Endothelial cell (in vitro differentiated cells): ENCODE measurements at places on chromosomes 3 and 15.

DNA sequence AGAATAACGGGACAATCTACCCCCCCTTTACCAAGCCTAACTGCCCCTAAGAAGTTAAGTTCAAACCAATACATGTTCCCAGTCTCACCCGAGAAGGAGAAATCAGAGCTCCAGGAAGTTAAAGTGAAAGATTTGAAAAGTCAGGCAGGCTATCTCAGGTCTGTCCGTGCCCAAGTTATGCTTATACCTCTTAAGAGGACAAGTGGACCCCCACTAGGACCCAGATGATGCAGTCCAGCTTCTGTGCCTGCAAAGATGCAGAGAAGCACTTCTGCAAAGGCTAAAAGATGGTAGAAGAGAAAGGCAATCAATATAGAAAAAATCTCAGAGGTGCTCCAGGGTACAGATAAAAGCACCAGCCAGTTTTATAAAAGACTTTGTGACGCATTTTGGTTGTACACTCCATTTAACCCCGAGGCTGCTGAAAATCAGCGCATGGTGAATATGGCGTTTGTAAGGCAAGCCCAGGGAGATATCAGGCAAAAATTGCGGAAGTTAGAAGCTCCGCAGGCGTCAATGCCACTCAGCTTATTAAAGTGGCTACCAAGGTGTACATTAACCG is 9.8 kb upstream of the SLC9C1 start:
- DNase-seq: peak; percentile 11

GRCh38 chr3:171416061-171416460 is 44.1 kb downstream of the TNIK start:
- DNase-seq: no peak

GRCh38 chr3:100334488-100335351 is at the start of gene NIT2:
Gene NIT2 (plus strand): TSS chr3:100334757. CDS start chr3:100334792, 35 bp downstream.
- DNase-seq: peak; percentile 74

- DNase-seq: no peak
These were observed 405.9 kb downstream of the NR2F2 start for GRCh38 chr15:96736384-96736783.

- no peak for DNase-seq
These were observed 80.0 kb upstream of the RORA start for GRCh38 chr15:61309031-61309511.

GRCh38 chr15:95298729-95299128 is 1031.8 kb upstream of the NR2F2 start:
- no peak for DNase-seq

- DNase-seq: no peak
These were observed 80.0 kb downstream of the MITF start for GRCh38 chr3:69819282-69819681.

- no peak for DNase-seq
These were observed 93.6 kb downstream of the PLCL2 start for GRCh38 chr3:16978234-16978920.

- no peak for DNase-seq
These were observed 125.9 kb upstream of the C15orf61 start for GRCh38 chr15:67394873-67395639.

- no peak for DNase-seq
These were observed 48.6 kb upstream of the C15orf39 start for GRCh38 chr15:75153087-75153486.

GRCh38 chr15:28967066-28967465 is 81.3 kb downstream of the APBA2 start:
- no peak for DNase-seq

- peak; percentile 73 for DNase-seq
These were observed 3.9 kb downstream of the TMIE start for GRCh38 chr3:46705022-46705530.

- DNase-seq: no peak
These were observed 146.1 kb upstream of the UMPS start for GRCh38 chr3:124584245-124584551.

DNA sequence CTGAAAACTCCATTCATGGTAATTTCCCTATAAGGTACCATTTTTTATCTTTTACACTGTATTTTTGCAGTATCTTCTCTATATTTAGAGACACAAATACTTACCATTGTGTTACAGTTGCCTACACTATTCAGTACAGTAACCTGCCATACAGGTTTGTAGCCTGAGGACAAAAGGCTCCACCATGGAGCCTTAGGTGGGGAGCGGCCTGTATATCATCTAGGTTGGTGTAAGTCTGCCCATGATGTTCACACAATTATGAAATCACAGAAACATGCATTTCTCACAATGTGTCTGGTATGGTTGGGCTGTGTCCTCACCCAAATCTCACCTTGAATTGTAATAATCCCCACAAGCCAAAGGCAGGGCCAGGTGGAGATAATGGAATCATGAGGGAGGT is 43.9 kb upstream of the LYSMD4 start:
- DNase-seq: no peak

DNA sequence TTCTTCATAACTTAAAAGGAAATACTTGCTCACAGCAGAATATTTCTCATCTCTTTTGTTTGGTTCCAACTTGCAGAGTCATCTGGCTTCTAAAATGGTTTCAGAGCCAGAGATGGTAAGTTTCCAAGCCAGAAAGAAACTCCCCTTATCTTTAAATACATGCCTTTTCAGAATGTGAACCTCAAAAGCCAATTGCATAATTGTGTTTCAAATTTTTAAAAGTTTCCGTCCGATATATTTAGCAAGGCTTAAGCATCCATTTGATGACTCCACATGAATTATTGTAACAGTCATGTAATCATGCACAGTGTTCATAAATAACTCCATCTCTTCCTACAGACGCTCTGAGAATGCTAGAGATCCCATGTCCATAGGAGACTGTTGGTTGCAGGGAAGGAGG is 40.6 kb upstream of the C3orf80 start:
- no peak for DNase-seq

DNA sequence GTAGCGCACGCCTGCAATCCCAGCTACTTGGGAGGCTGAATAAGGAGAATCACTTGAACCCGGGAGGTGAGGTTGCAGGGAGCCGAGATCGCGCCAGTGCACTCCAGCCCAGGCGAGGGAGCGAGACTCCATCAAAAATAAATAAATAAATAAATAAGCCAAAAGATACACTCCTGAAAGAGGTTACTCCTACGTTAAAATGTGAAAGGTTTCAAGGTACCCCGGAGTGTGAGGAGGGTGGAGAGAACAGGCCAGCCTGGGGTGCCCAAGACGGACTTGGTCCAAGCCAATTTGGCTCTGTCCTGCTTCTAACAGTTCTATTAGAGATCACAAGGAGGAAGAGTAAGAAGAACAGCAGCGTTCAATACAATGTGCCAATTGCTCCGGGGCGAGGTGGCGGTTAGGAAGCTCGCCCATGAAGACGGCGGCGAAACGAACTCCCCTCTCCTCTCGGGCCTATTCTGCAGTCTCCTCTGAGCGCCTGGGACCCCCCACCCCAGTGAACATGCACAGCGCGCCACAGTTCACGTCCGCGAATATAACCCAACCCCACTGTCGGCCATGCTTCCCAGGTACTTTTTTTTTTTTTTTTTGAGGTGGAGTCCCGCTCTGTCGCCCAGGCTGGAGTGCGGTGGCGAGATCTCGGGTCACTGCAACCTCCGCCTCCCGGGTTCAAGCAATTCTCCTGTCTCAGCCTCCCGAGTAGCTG is 942 bp downstream of the ELP6 start:
- peak; percentile 7 for DNase-seq

- no peak for DNase-seq
These were observed 84.0 kb upstream of the OSBPL11 start for GRCh38 chr3:125679258-125679657.

DNA sequence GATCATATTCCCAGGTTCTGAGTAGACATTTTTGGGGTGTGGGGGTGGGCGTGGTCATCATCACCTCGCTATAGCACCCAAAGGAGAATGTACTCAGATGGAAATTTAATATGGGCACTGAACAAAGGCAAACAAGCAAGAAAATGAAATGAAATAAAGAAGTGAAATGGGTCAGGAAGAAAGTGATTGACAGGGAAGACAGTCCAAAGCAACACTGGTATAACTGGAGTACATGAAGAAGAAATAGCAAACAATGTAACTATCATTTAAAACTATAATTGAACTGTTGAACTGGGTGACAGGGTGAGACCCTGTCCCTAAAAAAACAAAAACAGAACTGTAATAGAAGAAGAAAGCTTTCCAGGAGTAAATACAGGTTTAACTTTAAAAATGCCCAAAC is 24.8 kb downstream of the RPL39L start:
- DNase-seq: no peak

- no peak for DNase-seq
These were observed 103.1 kb upstream of the CCNL1 start for GRCh38 chr3:157263027-157263426.

- DNase-seq: no peak
These were observed 1.7 kb upstream of the RARB start for GRCh38 chr3:25426408-25426807.

- DNase-seq: peak; percentile 20
These were observed 75.3 kb downstream of the TGFBR2 start for GRCh38 chr3:30681649-30682211.

DNA sequence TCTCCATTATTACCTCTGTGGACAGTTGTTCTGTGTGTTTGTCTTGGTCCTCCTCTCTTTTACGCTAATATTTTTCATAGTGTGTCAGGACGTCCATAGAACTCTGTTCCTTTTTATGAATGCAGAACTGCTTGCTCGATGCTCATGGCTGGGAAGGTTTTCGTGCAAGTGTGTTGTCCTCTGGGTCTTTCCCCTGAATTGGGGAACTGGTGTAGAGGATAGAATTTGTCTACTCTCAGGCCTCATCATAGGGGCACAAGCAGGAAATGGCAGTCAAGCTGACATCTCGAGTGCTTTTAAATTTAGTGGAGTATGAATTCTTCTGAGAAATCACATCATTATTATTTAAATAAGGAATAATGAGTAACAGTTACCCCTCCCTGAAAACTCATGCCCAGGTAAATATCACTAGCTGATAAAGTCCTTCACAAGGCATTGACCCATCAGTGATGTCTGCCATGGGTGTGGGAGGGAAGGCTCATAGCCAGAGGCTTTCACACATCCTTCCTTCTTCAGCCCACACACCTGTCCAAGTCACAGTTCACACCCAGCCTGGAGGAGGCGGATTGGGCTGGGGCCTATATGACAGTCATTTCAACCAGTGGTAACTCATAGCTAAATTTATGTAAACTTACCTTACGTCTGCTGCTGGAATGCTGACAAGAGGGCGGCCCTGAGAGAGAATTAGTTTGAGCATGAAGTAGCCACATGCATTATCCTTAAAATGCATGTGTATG is 226.1 kb downstream of the PLCL2 start:
- DNase-seq: no peak

DNA sequence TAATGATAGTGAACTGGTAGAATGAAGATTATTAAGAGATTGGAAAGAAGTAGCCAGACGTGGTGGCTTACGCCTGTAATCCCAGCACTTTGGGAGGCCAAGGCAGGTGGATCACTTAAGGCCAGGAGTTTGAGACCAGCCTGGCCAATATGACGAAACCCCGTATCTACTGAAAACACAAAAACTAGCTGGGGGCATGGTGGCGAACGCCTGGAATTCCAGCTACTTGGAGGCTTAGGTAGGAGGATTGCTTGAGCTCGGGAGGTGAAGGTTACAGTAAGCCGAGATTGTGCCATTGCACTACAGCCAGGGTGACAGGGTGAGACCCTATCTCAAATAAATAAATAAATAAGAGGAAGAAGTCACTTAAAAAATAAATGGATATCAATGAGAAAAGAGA is 14.0 kb downstream of the USP8 start:
- DNase-seq: no peak

DNA sequence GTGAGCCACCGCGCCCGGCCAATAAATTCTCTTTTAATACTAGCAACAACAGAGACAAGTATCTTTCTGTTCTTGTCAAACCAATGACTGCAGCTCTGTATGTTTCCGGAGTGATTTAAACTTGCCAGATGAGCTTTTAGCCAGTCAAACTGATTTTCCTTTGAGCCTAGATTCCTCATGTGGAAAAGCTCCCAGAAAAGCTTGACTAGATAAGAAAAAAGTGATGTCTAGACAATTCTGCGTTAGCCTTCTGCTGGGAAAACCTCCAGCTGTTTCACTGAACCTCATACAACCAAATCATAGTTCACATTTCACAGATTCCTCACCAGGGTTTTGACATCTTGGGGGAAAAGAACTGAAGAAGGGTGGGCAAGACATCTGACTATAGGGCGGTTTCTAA is 78.6 kb downstream of the MAGI1 start:
- DNase-seq: no peak

- DNase-seq: no peak
These were observed 112.4 kb upstream of the CCDC54 start for GRCh38 chr3:107264888-107265287.

GRCh38 chr15:25251700-25252390 is 187.0 kb downstream of the UBE3A start:
- no peak for DNase-seq

DNA sequence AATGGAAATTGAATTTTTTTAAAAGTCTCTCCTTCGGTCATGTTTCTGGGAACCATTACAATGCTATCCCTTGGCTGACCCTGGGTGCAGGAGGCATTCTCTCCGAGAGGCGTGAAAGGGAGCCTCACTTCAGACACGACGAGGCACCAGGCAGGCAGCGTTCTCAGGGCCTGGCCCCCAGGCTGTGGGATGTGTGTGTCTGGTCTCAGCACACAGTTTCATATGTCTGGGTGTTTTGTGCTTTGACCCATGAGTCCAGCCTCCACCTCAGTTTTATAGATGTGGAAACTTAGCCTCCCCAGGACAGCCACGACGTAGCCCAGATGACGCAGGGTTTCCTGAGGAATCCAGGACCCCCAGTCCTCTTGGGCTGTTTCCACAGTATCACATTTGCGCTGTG is 34.0 kb downstream of the FGD5 start:
- DNase-seq: no peak

GRCh38 chr3:105865867-105866350 is 2.9 kb downstream of the CBLB start:
- DNase-seq: no peak
